HEK293T (cell line): ENCODE measurements at places on chromosomes 3 and 15.
A peak's percentile ranks its signal among the peaks of the same experiment; 100 is the strongest.

DNA sequence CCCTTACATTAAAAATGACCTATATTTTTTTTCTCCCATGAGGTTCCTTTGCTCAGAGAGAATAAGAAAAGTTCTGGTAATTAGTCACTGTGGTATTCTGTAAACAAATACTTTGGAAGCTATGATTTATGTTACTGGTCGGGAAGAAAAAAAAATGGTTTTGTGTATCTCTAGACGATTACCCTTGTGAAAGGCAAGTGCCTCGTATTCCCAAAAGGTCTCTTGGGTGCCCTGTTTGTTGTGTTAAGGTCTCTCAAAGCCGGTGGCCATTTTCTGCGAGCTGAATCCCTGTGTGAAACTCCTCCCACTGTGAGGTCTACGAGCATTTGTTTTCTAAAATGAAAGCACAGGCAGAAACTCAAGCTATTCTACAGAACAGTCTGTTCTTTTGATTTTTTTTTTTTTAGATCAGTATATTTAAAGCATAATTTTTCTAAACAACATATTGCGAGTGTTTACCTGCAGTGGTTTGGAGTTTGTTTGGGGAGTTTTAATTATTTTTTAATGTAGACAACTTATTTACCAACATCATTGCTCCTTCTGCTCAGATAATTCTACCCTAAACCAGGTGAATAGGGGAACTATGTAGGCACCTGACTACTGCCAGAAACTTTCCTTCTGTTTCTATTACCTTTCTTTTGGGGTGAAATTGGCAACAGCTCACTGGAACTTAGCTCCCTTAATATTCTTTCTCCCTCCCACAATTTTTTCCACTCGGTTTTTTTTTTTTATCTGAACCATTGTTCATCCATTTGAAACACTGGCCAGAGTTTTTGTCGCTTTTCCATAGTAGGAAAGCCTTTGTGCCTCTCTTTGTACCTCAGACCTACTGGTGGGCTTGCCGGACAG is 44.0 kb downstream of the ZBTB38 start:
- DNase-seq = peak; percentile 66

DNA sequence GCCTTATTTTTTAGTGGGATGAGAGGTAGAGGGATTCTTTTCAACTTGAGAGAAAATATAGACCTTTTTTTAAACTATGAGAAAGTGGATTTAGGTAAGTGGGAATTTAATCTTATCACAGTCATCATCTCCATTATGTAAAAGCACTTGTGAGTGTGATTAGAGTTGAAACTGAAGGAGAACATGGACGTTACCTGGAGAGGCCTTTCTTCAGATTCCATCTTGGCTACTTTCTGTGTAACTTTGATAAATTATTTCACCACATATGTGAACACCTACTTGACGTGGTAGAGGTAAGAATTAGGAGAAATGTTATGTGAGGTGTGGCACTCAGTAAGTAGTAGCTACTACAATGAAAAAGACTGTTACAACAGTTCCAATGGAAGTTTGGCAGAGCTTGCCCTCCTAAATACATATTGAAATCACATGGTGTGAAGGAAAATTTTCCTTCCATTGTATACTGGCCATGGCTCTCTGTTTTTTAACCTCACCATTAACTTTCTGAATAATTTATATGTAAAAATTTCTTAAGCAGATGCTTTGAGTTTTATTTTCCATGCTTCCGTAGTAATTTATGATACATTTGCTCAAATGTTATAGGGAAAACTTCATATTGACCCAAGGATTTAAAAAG is 193.3 kb downstream of the FNDC3B start:
- no peak for DNase-seq

GRCh38 chr15:48748535-48748934 is 62.3 kb downstream of the CEP152 start:
- DNase-seq = no peak

DNA sequence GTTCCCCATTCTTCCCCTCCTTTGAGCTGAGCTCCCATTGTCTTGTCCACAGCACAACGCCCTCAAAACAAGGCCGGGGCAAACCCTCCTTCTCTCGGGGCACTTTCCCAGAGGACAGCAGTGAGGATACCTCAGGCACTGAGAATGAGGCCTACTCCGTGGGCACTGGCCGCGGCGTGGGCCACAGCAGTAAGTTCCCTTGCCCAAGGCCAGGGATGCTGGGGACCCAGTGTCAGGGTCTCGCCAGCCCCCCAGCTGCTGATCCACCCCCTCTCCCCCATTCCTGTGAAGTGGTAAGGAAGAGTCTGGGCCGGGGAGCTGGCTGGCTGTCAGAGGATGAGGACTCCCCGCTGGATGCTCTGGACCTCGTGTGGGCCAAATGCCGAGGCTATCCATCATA is 4.2 kb upstream of the OGG1 start:
- DNase-seq = no peak

GRCh38 chr3:162489853-162490252 is 993.2 kb downstream of the OTOL1 start:
- DNase-seq = peak; percentile 5

- no peak for DNase-seq
These were observed 34.1 kb downstream of the ADAM10 start for GRCh38 chr15:58715266-58715917.
